Head of caudate nucleus (tissue), 42 donors: ENCODE measurements at places on chromosomes 1 and 21.

DNA sequence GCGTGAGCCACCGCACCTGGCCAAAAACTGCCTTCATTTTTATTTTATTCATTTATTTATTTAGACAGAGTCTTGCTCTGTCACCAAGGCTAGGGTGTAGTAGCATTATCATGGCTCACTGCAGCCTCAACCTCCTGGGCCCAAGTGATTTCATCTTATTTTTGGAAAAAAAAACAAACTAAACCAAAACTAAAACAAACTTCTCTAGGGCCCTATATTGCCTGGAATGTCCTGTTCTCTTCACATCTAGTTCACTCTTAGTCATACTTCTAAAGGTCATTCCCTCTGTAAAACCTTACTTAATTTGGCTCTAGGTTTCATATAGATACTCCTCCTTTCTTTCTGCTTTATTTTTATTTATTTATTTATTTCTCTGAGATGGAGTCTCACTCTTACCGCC lies 15.6 kb downstream of the RPS27 start:
- no peak for DNase-seq

DNA sequence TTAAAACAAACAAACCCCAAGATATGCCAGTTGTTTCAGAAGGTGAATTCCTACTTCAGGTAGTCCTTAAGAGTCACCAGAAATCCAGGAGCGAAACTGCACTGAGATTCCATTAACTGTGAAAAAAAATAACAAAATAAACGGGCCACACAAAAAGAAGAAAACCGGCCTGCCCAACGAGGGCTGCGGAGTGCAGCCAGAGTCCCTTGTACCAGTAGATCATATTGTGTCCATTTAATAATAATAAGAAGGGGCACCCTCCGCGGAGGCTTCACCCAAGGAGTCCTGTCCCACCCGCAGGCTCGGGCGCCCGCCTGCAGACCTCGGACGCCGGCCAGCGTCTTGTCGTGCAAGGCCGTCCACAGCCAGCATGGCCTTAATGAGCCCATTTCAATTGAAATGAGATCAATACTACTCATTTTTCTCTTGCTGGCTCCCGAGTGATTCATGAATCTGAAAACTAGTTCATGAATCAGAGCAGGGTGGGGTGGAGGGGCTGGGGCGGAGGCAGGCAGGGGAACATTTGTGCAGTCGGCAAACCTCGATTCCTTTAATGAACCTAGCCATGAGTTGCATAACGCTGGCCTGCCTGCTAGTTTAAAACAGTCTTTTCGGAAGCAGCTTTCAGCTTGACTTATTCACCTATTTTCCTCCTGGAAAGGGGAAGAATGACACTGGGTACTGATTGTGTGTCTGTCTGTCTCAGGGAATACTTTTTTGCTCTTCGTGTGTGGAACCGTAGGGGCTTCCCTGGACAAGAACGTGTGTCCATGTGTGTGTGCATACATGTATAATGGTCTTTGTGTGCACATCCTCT lies 113.1 kb upstream of the IRF2BP2 start:
- DNase-seq: peak; percentile 44

GRCh38 chr1:31013187-31013864 lies 52.2 kb downstream of the PUM1 start:
- DNase-seq: no peak

DNA sequence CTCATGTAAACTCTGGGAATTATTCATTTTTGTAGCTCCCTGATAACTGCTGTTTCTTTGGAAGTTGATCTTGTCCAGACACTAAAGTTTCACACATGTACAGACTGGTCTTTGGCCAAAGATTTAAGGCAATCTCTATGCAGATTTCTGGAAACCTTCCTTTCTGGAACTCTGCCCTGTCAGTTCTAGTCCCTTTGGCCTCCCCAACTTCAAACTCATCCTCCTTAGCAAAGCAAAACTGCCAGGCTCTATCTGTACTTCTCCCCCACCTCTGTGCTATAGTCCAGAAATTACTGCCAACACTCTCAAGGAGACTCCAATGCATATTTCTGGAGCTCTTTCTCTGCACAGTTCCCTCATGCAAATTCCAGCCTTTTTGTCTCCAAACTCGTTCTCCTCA lies 36.5 kb downstream of the C1orf198 start:
- no peak for DNase-seq

- DNase-seq: no peak
Observed at GRCh38 chr21:38490411-38491020, 7.8 kb downstream of the ERG start.

- DNase-seq: no peak
Observed at GRCh38 chr1:37478890-37479254, 4.5 kb downstream of the ZC3H12A start.

- DNase-seq: no peak
Observed at GRCh38 chr1:44256762-44257554, 43.7 kb downstream of the DMAP1 start.

GRCh38 chr1:204108312-204109141 lies 35.6 kb downstream of the SOX13 start:
- no peak for DNase-seq

DNA sequence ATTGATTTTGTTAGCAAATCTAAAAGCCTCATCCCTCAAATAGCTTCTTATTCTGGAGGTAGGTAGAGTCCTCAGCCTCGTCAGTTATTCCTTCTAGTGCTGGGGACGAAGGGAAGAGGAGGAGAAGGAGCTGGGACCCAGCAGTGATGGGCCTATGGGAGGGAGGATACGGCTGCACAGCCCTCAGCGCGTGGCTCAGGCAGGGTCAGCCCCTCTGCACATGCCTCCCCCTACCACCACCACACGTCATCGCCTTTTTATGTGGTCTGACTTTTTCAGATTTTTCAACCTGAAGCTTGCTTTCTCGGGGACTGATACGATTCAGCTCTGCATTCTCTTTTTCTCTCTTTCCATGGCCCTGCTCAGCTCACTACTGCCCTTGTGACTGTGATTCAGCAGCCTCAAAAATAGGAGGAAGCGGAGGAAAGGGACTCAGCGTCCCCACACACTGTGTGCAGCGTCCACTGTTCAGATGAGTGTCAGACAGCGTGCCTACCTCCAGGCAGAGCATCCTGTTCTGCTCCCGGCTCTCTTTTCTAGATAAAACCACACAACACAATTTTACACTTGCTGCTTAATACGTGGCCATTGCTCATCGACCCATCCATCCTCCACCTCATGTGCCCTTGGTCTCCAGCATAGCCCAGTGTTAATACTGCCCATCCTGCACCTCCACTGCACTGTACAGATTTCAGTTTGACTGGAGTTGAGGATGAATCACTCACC lies 827 bp downstream of the OR2B11 start:
- DNase-seq: no peak

- no peak for DNase-seq
Observed at GRCh38 chr1:15212954-15213291, 34.1 kb upstream of the FHAD1 start.
